ENCODE measurements at places on chromosomes 7 and 10.

DNA sequence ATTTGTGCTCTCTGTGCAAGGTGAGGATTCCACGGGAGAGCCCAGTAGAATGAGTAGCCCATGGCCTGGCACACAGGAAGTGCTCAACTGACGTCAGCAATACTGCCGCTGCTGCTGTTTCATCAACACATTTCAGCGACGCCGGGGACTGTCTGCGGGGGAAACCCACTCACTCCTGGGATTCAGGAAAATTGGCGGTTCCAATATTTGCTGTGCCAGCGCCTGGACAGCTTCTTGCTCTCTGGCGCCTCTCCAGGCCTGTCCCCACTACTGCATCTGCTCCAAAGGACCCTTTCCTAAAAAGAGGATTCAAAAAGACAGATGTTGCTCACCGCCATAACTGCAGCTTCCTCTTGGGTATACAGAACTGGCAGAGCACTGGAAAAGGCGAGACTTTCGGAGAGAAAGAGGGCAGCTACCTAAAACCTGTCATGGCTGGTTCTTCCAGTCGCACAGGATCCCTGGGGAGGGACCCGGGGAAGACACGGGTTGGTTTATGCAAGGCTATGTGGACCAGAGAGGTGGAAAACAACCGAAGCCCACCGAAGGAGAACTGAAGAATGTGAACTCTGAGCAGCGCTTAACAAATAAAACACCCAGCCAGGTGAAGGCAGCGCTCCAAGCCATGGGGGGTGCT lies 39.7 kb upstream of the ENO4 start:
- DNase-seq = no peak

DNA sequence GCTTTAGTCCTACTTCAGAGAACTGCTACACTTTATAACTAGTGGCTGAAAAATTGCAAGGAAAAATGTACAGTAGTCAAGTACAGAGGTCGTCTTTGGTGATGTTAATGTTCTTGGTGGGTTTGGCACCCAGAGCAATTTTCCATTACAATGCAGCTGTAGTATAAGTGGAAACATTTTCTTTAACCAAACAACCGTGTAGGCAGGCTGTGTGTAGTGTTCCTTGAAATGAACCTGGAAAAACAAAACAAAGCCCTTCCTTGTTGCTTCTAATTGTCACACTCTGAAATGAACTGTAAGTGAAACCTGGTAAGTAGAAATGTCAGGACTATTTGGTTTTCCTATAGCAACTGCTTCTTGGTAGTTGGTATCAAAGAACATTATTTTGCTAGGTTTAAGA lies 256.9 kb downstream of the MDFIC start:
- DNase-seq = no peak

DNA sequence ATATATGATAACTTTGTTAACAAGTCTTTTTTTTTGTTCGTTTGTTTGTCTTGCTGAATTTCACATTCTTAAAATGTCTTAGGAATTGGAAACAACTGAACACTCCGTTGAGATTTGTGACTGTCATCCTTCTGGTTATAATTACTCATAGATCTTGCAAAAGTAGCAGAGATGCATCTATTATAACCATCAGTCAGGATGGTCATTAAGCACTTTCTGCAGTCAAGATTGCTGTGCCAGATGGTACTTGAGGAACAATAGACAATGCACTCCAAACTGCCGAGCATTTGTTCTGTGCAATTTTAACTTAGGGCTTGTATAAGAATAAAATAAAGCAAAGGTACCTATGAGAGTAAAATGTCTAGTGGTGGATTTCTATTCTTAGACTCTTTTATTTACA lies 710.1 kb upstream of the KCND2 start:
- no peak for DNase-seq

- DNase-seq = no peak
Observed at GRCh38 chr10:85043207-85043606, 714.8 kb downstream of the CCSER2 start.

GRCh38 chr7:30470163-30470770 lies 8.3 kb downstream of the NOD1 start:
- no peak for DNase-seq

GRCh38 chr7:105600720-105601550 lies 19.6 kb upstream of the EFCAB10 start:
- no peak for DNase-seq

GRCh38 chr7:1325646-1326510 lies 93.2 kb downstream of the UNCX start:
- DNase-seq = no peak

- DNase-seq = no peak
Observed at GRCh38 chr7:155225095-155225494, 72.6 kb upstream of the INSIG1 start.

GRCh38 chr7:85528581-85528980 lies 341.7 kb upstream of the SEMA3D start:
- no peak for DNase-seq

GRCh38 chr10:131034451-131034850 lies 277.1 kb downstream of the TCERG1L start:
- DNase-seq = no peak

GRCh38 chr7:2220954-2221353 lies 11.8 kb downstream of the MAD1L1 start:
- no peak for DNase-seq

DNA sequence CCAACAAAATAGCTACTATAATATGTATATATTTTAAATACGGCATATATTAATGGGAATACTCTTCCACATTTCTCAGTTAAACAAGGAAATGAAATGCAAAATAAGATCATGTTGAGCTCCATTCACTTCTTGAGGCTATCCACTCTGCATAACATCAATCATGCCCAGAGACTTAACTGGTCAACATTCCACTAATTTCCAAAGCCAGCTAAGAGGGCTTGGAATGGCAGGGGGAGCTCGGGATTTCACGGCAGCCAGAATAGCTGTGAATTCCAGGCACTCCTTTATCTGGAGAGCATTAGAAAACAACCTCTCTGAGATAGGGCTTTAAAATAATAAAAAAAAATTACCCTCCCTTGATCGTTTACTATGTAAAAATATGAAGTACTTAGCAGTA lies 194.9 kb upstream of the CDCA7L start:
- DNase-seq = no peak

DNA sequence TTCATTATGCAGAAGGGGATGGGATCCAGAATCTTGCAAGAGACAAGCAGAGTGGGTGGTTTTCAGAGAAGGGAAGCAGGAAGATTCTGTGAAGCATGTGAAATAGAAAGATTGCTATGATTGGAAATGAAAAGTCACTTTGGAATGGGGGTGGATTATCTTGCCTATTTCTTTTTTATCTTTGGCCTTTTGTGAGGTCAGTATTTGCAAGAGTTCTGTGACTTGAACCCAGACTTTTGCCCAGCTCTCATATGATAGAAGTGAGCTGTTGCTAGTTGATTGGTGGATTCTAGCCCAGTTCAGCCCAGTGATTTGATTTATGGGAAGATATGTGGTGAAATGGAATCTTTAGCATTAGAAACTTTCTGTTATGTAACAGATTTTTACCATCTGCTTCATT lies 17.1 kb downstream of the ENTPD7 start:
- no peak for DNase-seq

DNA sequence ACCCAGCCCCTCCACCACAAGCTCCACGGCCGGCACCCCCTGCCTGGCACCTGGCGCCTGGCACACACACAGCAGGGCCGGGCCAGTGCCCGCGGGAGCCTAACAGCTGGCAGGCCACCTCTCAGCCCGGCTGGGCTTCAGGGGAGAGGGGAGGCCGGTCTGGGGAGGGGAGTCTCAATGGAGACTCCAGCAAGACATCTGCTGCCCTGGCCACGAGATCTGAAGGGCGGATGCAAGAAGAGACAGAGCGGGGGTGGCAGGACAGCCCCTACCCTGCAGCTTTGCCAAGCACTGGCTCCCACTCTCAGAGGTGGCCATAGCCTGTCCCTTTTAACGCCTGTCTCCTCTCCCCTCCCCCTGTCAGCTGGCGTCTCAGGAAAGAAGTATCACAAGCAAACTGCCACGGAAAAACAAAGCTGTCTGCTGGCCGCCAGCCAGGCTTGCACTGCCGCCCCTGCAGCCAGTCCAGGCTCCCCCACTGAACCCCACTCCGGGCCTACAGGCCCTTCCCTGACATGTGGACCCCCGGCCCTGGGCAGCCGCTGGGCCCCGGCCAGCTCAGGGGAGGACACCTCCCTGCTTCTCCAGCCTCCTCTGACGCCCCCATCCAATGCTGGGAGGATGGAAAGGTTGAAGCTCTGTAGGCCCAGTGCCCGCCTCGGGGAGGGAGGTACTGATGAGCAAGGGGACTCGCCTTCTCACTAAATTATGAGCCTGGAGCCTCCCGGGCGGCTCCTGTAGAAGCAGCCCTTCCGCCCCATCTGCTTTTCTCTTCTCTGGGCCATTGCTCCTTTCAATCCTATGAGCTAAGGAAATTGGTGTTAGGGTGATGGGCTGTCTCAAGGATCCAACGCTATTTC lies 178.4 kb downstream of the ARHGAP12 start:
- DNase-seq = no peak

DNA sequence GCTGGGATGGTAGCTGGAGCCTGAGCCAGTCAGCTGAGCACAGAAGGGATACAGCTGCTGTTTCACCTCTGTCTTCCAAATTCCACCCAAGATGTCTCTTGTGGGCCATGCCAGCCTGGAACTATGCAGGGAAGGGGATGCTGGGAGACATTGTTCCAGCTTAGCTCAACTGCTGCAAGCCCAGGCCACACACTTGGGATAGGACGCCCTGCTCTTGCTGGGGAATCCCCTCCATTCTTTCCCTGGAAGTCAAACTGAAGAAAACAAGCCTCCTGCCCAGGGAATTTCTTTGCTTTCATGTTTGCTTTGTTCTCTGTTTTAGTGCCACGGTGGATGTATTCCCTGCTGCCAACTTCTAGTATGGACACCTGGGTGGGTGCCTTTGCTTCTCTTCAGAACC lies 55.2 kb upstream of the CDK13 start:
- DNase-seq = no peak

GRCh38 chr10:44913350-44914081 lies 2.4 kb downstream of the TMEM72 start:
- peak; percentile 60 for DNase-seq

DNA sequence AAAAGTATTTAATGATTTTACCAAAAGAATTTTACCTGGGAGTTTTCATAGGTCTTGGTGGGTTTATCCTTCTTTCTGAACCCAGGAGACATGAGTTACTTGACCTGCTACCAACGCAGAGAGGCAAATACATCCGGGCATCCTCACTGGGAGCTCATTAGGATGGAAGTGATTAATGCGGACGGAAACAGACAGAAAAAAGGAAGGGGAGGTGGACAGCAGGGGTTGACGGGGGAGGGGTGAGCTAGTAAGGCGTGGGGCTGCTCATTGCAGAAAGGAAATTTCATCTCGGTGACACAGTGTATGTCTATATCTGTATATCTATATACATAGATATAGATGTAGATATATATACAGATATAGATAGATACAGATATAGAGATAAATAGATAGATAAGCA lies 408.2 kb upstream of the ADARB2 start:
- no peak for DNase-seq

GRCh38 chr7:78968951-78969350 lies 484.5 kb downstream of the MAGI2 start:
- no peak for DNase-seq

DNA sequence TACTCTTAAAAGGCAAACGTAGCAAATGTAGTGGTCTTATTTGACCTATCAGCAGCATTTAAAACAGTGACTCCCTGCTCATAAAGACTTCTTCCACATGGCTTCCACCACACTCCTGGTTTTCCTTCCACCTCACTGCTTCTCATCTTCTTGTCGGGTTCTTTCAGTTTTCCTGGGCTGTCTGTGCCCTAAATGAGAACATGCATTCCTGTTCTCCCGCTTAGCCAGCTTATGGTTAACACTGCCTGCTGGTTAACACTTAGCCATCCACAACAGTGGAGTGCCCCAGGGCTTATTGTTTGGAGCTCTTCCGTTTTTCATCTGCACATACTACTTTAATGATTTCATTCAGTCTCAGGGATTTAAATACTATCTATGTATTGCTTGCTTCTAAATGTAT lies 34.3 kb upstream of the EXOC6 start:
- DNase-seq = no peak

- DNase-seq = no peak
Observed at GRCh38 chr7:101676956-101677355, 47.9 kb upstream of the MYL10 start.

DNA sequence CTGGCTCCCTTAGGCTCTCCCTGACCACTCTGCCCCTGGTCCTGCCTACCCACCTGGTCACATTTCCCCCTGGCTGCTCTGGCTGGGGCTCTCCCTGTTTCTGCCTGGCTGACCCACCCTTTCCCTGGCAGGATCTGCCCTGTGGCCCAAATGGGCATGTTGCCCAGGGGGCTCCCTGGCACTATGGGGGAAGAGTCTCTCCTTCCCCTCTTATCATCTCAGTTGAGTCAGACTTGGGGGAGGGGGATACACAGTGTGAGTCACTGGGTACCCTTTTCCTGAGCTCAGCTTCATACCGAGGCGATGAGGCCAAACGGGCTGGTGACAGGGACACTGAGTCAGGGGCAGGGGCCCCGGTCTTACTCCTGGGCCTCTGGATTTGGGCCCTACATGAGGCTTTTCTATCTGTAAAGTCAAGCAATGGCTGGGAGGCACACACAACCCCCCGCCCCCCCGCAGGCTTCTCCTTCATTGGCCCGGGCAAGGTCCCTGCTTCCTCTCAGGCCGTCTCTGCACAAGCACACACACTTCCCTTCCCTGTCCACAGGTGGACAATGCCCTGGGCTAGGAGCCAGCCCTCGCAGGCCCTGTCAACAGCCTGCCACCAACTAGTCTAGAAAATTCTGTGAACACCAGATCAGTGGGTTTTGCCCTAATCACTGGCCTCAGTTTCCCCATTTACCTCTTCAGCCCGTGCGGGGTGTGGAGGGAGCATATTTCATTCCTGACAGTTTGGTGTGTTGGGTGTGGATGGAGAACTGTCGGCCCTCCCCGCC lies 627 bp upstream of the FLNC start:
- no peak for DNase-seq
